ENCODE measurements at places on chromosomes 1 and 21. TPM values are rescaled to one million over a fixed set of nuclear protein-coding genes. Genes with fewer than 3 reads are reported as not detected.

- peak overlapping the region; percentile 85 for H3K4me3 ChIP-seq
- peak; percentile 90 for DNase-seq
- no peaks in the 10 kb centered on the region for H3K36me3 ChIP-seq
Observed at GRCh38 chr21:25639551-25640201, 618 bp downstream of the JAM2 start.

DNA sequence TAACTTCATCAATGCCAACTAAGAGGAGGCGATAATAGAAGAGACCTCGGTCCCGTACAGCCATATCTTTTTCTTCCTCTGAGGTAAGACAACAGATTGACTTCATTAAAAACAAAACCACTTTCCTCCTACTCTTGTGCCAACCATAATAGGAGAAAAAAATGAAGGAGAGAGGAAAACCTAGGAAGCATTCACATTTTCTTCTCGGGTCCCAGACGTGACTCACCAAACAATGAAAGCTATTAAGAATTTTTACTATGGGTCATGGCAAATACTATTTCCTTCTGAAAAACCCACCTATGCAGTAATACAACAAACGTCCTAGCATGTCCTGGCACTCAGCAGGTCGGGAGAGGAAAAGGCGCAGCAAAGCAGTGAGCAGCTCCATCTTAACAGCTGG lies 8.6 kb upstream of the BCL2L15 start:
- no peak overlapping the region for H3K27ac ChIP-seq
- H3K36me3 ChIP-seq, result peaks cover 29% of the 10 kb centered on the region
- no peak overlapping the region for H3K4me3 ChIP-seq
- H3K4me1 ChIP-seq, result no peaks in the 10 kb centered on the region
- DNase-seq, result no peak

DNA sequence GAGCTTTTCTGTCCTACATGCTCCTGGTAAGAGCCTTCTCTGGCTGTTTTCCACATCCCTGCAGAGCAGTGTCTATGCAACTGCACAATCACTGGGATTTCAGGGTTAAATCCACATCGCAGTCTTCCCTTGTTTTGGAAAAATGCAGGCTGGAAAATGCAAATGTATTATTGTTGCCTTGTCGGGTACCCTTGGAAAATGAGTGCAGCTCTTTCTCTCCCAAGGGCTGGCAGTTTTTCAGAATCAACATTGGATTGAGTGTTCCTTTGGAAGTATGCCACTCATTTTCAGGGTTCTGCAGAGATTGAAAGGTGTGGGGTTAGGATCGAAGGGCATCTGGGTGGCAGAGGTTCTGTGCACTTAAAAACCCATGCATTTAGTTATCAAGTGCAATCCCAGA lies 3.2 kb downstream of the NOS1AP start:
- H3K4me3 ChIP-seq, result no peak overlapping the region
- peaks cover 3% of the 10 kb centered on the region for H3K4me1 ChIP-seq
- H3K36me3 ChIP-seq, result no peaks in the 10 kb centered on the region
- peaks cover 32% of the 10 kb centered on the region for H3K27me3 ChIP-seq
- no peak for DNase-seq

DNA sequence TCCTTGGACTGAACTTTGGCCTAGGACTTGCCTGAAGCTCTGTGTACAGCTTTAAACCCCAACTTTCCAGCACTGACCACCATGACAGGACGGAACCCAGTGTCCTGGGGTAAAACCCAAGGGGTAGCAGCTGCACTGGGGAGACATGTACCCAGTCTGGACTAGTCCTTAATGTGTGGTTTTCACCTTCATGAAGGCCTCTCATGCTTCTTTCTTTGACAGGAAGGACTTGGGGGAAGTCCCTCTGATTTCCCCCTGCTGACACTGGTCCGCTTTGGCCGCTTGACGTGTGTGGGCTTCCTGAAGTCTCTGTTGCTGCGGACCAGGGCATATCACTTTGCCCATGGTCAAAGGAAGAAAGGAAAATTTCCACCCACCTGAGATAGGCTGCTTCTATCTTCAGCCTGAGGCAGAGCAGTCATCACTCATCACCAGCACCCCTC lies 66.3 kb upstream of the PRDX6 start:
- H3K4me3 ChIP-seq, result no peak overlapping the region
- no peak for DNase-seq

DNA sequence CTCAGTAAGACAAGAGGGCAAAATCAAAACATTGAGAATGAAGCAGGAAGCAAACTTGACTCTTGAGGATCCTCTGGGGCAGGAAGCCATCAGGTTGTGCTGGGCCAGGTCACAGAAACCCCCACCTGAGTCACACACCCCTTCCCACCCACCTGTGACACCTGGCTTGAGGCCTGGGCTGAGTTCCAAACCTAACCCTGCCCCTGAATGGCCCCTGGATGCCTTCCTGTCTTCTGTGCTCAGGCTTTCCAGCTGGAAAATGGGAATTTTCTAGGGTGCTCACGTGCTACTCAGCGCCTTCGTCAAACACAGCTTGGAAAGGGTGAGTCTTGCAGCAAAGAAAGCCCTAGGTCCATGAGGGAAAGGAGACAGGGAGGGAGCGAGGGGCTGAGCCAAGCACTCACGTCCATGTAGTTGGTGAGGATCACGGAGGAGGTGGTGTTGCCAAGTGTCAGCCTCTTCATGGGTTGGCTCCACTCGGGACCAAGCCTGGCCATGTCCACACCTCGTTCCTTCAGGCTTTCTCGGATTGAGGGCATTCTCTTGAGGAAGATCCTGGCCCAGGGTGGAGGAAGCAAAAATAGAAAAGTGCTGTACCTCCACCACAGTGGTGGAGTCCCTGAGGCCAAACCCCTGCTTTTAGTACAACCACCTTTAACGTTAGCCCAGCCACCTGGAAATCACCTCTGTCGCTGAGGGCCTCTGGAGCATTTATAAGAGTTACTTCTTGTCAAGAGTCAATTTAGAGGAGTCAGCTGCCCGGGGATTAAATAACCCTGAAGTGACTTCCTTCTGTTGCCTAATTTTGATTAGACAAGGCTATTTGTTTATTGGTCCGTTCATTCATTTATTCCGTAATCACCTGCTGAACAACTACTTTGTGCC lies 4.3 kb downstream of the REN start:
- DNase-seq, result no peak
- H3K4me1 ChIP-seq, result no peaks in the 10 kb centered on the region
- no peak overlapping the region for H3K27ac ChIP-seq

- no peak overlapping the region for H3K27ac ChIP-seq
- H3K27me3 ChIP-seq, result peaks cover 6% of the 10 kb centered on the region
- peak; percentile 75 for DNase-seq
- H3K4me3 ChIP-seq, result peak overlapping the region; percentile 79
- peaks cover 3% of the 10 kb centered on the region for H3K4me1 ChIP-seq
Observed at GRCh38 chr1:5992814-5993555, 760 bp upstream of the NPHP4 start.

DNA sequence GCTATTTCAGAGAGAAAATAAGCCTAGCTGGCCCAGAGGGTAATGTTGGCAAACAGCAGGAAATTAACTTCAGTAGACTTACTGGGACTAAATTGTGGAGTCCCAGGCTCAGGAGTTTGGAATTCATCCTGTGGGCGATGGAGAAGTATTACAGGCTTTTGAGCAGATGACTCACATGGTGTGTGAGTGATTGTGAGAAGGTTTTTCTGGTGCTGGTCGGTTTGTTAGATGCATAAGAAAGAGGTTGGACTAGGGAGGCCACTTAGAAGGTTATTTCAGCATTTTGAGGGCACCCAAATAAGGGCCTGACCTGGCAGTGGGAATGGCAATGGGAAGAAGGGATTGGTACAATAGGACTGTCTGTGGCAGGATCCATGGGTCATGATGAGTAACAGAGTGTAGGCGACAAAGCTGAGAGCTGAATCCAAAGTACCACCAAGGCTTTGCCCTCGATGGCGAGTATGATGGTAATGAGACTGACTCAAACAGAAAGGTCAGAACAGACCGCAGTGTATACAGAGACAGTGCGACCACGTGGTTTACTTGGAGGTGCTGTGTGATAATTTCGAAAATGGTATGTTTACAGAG lies 69.2 kb upstream of the KIF26B start:
- no peaks in the 10 kb centered on the region for H3K27me3 ChIP-seq
- no peak for DNase-seq
- H3K4me1 ChIP-seq, result no peaks in the 10 kb centered on the region
- peaks cover 11% of the 10 kb centered on the region for H3K36me3 ChIP-seq
- no peak overlapping the region for H3K4me3 ChIP-seq

- H3K4me3 ChIP-seq, result no peak overlapping the region
- peaks cover 3% of the 10 kb centered on the region for H3K4me1 ChIP-seq
- no peaks in the 10 kb centered on the region for H3K27me3 ChIP-seq
- H3K36me3 ChIP-seq, result no peaks in the 10 kb centered on the region
- DNase-seq, result peak; percentile 59
- H3K27ac ChIP-seq, result no peak overlapping the region
Observed at GRCh38 chr1:15681349-15682292, 2.5 kb upstream of the PLEKHM2 start.

DNA sequence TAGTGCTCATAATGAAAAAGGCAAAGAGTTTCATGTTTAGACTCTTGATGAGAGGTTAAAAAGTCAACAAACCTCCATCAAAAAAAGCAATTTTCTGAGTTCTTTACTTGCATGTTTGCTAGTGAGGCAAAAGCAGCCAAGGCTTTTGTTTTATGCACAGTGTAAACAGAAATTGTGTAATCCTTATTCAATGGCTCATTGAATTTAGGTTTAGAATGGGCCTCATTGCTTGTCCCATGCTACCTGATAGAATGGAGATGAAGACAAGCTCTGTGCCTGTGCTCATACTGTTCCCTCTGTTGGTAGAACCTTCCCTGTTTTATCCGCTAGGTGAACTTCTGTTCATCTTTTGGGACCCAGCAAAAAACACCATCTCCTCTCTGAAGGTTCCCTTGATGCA lies 10.0 kb upstream of the LRRC8D start:
- no peak overlapping the region for H3K4me3 ChIP-seq
- H3K4me1 ChIP-seq, result peaks cover 18% of the 10 kb centered on the region
- no peak for DNase-seq
- H3K27ac ChIP-seq, result no peak overlapping the region
- H3K27me3 ChIP-seq, result peaks cover 93% of the 10 kb centered on the region
- H3K36me3 ChIP-seq, result no peaks in the 10 kb centered on the region

- H3K36me3 ChIP-seq, result peaks cover 4% of the 10 kb centered on the region
- H3K27me3 ChIP-seq, result no peaks in the 10 kb centered on the region
- no peak overlapping the region for H3K27ac ChIP-seq
- DNase-seq, result peak; percentile 50
- no peak overlapping the region for H3K4me3 ChIP-seq
Observed at GRCh38 chr21:46314441-46315020, 9.1 kb downstream of the C21orf58 start.

DNA sequence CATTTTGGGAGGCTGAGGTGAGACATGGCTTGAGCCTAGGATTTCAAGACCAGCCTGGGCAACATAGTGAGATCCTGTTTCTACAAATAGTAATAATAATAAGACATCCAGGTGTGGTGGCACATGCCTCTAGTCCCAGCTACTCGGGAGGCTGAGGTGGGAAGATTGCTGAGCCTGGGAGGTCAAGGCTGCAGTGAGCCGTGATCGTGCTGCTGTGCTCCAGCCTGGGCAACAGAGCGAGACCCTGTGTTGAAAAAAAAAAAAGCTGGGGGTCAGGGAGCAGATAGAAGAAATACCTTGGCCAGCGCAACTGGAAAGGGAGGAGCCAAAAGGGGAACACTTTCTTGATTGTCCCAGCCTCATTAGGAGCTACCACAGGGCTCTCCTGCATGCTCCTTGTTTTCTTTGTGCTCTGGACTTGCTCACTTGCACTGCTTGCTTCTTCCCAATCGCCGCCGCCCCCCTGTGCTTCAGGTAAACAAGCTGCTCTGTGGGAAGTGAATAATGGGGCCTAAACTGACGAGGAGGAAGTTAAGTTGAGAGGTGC lies 31.1 kb downstream of the PBX1 start:
- H3K27ac ChIP-seq, result no peak overlapping the region
- DNase-seq, result peak; percentile 86
- peaks cover 32% of the 10 kb centered on the region for H3K4me1 ChIP-seq
- H3K4me3 ChIP-seq, result peak overlapping the region; percentile 69
- no peaks in the 10 kb centered on the region for H3K27me3 ChIP-seq

DNA sequence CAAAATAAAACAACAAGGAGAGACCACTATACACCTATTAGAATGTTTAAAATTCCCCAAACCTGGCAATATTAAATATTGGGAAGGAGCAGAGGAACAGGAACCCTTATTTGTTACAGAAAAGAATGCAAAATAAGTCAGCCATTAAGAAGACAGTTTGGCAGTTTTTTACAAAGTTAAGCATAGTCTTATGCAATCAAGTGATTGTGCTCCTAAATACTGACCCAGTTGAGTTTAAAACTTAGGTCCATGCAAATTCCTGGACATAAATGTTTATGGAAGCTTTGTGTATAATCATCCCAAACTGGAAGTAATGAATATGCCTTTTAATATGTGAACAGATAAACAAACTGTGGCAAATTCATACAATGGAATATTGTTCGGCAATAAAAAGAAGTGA lies 72.9 kb upstream of the RGS4 start:
- H3K36me3 ChIP-seq, result no peaks in the 10 kb centered on the region
- H3K27ac ChIP-seq, result no peak overlapping the region
- no peak for DNase-seq
- H3K4me1 ChIP-seq, result no peaks in the 10 kb centered on the region

- H3K27me3 ChIP-seq, result no peaks in the 10 kb centered on the region
- H3K27ac ChIP-seq, result no peak overlapping the region
- H3K4me3 ChIP-seq, result no peak overlapping the region
- H3K36me3 ChIP-seq, result no peaks in the 10 kb centered on the region
Observed at GRCh38 chr1:218665221-218665620, 320.1 kb downstream of the TGFB2 start.

GRCh38 chr1:109807822-109808680 lies 44.3 kb upstream of the EPS8L3 start:
- no peaks in the 10 kb centered on the region for H3K4me1 ChIP-seq
- no peak overlapping the region for H3K27ac ChIP-seq
- H3K4me3 ChIP-seq, result no peak overlapping the region
- no peaks in the 10 kb centered on the region for H3K27me3 ChIP-seq

The SLC9C2 gene
- not detected for total RNA-seq

DNA sequence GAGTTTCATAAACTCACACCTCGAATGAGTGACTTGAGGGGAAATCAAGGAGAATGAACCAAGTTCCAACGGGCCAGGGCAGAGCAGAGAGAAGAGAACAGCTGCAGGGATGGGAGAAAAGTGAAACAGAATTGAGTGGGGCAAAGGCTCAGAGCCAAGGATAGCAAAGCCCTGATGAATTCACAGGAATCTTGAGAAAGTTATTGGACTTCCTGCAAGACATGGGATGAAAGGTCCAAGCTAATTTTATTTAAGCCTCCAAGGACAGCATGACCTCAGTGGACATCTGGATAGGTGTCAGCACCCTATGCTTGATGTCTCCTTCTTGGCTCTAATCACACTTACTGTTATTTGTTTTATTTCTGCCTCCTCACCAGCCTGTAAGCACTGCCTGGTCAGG lies 43.0 kb upstream of the RAVER2 start:
- H3K27me3 ChIP-seq, result no peaks in the 10 kb centered on the region
- DNase-seq, result no peak
- H3K4me3 ChIP-seq, result no peak overlapping the region
- H3K27ac ChIP-seq, result no peak overlapping the region
- H3K36me3 ChIP-seq, result no peaks in the 10 kb centered on the region

DNA sequence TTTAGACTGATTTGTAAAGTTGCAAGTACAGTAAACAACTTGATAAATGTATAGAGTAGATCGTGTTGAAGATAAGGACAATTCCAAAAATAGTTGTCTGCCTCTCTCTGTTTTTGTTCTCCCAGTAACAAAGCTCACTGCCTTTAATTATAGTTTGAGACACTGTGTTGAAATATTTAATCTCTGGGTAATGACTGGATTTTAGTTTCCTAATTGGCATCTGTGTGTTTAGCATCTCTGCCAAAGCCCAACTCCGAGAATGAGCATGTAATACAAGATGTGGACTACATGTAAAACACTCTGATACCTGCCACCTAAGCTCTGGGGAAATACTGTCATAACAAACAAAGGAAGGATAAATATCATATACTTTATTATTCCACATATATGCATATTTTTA lies 27.7 kb upstream of the SDE2 start:
- no peaks in the 10 kb centered on the region for H3K36me3 ChIP-seq
- no peaks in the 10 kb centered on the region for H3K4me1 ChIP-seq
- no peaks in the 10 kb centered on the region for H3K27me3 ChIP-seq
